Foreskin keratinocyte (primary cell): ENCODE measurements at places on chromosomes 3 and 15.
A peak's percentile ranks its signal among the peaks of the same experiment; 100 is the strongest.

- peak; percentile 79 for DNase-seq
These were observed 25.3 kb upstream of the SLC28A1 start for GRCh38 chr15:84859144-84859543.

DNA sequence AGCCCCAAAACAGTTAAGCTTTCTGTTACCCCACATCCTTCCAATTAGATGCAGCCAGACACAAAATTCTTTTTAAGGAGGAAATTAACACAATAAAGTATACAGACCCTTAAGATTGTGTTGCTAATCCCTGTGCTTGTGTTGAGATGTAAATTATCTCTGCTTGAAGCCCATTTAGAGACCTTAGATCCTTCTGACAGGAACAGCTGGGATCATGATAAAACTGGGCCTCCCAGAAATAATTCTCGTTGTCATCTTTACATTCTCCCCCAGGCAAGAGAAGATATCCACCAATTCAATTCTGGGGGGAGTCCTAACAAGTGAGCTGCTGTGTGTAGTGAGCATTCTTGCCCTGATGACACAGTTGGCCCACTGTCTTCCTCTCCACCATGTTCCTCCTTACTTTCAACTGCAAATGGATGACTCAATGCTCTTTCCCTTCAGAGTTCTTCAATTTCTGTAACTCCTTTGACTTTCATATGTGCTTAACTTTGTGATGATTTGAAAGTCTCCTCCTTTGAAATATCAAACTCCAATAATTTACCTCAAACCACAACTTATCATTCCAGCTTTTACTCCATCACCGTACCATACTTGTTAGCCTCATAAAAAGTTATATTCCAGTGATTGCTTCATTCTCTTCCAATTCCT is 186.6 kb downstream of the RAP2B start:
- DNase-seq, result peak; percentile 79

- DNase-seq, result no peak
These were observed 14.4 kb downstream of the POLG start for GRCh38 chr15:89320200-89320599.

- DNase-seq, result no peak
These were observed 9.0 kb downstream of the SLC24A1 start for GRCh38 chr15:65630760-65631159.

DNA sequence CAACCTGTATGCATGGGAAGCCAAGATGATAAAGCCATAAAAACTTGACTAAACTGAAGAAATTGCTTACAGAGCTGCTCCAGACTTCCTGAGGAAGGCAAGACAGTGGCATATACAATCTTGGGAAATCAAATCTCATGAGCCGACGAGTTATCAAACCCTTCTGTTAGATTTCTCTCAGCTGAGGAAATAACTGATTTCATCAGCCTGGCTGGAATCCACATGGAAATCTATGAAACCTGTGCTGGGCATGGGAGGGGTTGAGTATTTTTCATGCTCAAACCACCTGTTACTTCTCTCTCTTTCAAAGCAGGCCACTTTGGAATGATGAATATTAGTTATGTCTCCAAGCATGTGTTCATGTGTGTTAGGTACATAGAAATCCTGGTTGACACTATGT is 727.7 kb downstream of the FHIT start:
- no peak for DNase-seq

DNA sequence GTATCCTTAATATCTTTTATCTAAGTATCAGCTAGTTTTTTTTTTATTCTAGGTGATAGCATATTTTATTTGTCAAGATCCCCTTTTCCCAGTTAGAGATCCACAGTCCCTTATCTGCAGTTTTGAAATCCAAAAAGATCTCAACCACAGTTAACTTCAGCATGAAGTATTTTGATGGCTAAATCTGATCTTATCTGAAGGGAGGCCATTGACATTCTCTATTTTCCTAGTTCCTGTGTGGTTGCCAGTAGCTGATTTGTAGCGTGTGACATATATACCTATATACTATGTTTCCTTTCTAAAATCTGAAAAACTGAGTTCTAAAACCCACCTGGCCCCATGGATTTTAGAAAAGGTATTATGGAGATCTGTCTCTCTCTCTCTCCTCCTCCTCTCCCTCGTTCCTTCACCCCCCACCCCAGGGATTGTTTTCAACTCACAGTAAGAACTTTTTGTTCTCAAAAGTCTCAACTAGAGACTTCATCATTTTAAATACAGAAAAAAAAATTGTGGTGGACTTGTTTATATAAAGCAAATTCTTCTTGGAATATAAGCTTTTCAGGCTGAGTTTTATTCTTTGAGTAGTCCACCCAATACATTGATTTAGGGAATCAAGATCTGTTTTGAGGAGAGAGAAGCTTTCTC is 12.3 kb downstream of the TCF12 start:
- DNase-seq, result no peak

DNA sequence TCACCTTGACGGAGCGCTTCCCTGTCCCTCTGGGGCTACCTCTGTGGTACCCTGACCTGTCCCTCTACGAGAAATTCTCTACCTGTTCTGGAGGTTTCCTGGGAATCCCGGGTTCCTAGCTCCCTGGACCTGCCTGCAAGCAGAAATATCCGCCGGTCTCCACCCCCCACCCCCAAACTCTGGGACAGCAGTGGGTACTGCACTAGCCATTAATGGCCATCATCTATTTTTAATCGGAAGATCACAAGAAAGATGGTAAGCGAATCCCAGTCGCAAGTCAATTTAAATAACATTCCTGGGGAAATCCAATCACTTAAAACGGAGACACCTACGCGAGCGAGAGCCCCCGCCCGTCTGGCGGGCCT is 429 bp upstream of the C3orf80 start:
- DNase-seq, result no peak

GRCh38 chr15:55389264-55389607 is 18.9 kb downstream of the CCPG1 start:
- DNase-seq, result peak; percentile 79

DNA sequence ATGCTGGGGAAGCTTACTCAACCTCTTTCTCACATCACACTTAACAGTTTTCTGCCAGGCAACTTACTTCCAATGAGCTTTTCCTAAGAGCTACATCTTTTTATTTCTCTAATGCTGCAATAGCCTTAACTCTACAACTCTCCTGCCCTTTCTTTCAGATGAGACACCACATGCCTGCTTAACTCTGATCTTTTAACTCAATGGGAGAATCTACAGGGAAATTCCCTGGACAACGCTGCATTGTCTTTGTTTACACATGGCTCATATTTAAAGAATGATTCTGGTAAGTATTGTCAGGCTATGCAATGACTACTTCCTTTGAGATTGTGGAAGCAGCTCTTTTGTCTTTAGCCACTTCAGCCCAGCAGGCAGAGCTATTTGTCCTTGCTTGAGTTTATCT is 353.1 kb upstream of the BCHE start:
- peak; percentile 92 for DNase-seq

- DNase-seq, result peak; percentile 29
These were observed 67.1 kb upstream of the MCTP2 start for GRCh38 chr15:94164202-94164807.

- no peak for DNase-seq
These were observed 61.6 kb downstream of the RBM6 start for GRCh38 chr3:50001511-50001910.

DNA sequence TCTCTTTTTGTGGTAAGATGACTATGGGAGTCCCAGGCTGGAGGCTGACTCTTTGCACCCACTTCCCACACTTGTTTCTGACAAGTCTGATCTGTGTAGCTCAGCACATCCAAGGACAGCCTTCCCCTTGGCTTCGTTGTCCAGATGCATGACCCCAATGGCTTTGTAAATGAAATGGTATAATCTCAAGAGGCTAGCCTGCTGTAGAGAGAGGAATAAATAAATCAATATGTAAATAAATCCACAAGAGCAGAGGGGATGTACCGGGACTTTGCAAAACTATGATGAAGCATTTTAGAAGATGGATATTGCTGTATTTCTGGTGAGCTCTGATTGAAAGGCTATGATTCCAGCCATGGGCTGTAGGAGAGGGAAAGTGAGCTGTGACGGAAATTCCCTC is 79.9 kb upstream of the NEO1 start:
- DNase-seq, result no peak

GRCh38 chr3:115239717-115240116 is 92.6 kb upstream of the ZBTB20 start:
- peak; percentile 95 for DNase-seq

DNA sequence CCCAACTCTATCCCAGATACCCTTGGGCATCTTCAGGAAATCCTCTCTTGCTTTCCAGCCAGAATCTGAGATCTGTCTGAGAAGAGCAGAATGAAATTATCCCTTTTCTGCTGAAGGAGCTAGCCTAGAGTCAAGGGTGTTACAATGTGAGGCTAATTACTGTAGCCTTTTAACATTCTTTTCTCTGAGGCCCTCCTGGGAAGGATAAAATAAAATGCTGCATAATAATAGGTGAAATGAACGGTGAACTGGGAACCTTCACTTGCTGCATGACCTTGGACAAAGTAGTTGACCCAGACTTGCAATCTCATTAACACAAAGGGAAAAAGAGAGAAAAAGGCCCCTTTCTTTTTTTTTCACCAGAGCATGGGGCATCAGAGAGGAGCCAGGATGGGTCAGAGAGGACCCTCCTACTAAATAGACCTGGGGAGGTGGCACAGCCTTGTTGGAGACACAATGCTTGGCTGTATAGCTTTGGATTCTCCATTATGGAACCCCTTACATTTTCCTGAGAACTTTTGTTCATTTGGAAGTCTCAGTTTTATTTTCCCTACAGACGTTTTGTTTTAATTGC is 137.0 kb upstream of the LIPC start:
- no peak for DNase-seq
